ENCODE measurements at places on chromosomes 3 and 15.
A peak's percentile ranks its signal among the peaks of the same experiment; 100 is the strongest.

GRCh38 chr3:135192929-135193328, 397.9 kb downstream of the EPHB1 start:
- DNase-seq: no peak

GRCh38 chr3:194244167-194244566, 107.0 kb downstream of the CPN2 start:
- DNase-seq: no peak

DNA sequence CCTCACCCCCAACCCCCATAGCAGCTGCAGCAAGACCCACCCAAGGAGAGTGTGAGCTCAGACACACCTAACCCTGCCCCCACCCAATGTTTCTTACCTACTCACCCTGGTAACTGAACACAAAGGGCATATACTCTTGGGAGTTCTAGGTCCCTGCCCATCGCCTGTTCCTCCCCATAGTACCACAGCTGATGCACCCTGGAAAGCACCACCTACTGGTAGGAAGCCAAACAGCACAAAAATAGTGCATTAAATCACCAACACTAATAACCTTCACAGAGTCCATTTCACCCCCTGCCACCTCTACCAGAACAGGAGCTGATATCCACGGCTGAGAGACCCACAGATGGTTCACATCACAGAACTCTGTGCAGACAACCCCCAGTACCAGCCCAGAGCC, 245.2 kb downstream of the EFHB start:
- no peak for DNase-seq

GRCh38 chr3:171508676-171509075, 48.5 kb upstream of the TNIK start:
- no peak for DNase-seq

DNA sequence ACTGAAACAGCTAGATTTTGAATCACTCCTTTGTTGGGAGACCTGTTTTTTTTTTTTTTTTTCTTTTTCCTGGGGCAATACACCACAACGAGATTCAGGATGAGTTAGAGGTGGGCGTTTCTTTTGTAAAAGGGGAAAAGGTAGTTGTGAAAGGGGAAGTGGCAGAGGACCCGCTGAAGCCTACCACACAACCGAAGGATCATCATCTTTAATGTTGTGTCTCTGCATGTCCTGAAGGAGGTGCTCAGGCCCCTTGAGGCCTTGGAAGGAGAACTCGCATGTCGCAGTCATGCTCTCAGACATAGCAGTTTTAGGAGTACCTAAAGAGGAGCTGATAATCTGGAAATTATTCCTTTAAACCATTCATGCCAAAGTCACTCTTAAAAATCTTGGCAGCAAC, 137.9 kb upstream of the LRIG1 start:
- no peak for DNase-seq

DNA sequence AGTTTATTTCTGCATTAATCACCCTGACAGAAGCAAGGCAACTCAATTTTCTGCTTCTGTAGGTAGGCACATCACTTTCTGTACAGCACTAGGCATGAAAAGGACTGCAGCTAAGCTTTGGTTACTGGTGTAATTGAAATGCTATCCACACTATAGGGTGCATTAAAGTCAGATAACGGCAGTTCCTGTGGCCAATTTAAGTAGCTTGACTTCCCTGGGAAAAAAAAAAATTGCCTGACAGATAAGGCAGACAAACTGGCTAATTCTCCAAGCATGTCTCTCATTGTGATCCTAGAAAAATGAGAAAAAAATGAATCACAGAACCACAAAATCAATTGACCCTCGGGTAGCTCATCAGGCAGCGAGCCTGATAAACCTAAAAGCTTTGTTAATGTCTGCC, 151.4 kb downstream of the MEIS2 start:
- DNase-seq: no peak

DNA sequence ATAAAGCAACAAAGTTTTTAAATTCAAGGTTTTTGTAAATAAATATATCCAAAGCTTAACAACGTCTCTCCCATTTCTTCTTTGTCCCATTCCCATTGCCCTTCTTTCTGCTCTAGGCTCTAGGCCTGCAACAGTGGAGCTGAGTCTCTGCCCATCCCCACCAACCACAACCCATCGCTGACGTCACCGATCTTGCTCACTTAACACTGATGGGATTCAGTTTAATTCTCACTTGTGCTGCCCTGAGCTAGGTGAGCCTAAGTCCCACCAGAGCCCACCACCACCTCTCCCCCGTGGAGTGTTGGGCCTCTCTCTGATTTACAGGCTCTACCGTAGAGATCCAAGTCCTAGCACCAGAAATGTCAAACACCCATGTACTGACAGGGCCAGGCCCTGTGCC, 61.3 kb upstream of the RAB6B start:
- no peak for DNase-seq

DNA sequence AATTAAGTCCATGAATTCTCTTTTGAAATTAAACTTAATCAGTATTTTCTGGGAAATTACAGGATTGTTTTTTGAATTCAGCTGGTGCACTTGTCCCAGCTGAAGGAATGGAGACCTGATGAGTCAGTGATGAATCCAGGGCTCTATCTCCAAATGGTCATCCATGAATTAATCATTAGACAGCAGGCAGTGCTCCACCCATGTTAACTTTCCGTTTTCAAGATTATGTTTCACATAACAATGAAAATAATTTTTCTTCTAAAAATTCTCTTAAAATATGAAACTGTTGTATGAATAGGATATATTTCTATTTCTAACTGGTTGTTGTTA, 13.9 kb upstream of the PAQR9 start:
- peak; percentile 72 for DNase-seq

DNA sequence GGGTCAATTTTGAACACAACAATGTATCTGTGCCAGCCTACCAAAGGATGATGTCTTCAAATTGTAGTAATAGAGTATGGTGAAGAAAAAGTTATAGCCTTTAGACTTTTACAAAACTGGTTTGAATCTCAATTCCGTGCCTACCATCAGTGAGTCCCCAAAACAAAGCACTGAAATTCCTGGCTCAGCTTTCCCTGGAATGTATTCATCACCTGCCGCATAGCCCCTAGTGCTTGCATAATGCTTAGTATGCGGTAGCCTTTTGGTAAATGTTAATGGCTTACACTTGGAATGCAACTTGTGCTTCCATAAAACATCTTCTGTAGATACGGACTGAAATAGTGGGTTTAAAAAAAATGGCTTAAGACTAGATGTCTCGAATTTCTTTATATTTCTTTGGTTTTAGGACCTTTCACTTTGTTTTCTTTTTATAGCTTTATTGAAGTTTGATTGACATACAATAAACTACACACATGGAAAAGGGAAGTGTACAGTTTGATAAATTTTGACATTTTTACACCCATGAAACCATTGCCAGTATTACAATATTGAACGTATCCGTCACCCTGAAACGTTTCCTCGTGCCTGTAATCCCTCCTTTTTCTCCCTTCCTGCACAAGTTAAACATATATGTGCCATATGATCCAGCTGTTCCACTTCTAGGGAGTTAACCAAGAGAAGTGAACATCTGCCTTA, 12.1 kb downstream of the SACM1L start:
- DNase-seq: no peak

DNA sequence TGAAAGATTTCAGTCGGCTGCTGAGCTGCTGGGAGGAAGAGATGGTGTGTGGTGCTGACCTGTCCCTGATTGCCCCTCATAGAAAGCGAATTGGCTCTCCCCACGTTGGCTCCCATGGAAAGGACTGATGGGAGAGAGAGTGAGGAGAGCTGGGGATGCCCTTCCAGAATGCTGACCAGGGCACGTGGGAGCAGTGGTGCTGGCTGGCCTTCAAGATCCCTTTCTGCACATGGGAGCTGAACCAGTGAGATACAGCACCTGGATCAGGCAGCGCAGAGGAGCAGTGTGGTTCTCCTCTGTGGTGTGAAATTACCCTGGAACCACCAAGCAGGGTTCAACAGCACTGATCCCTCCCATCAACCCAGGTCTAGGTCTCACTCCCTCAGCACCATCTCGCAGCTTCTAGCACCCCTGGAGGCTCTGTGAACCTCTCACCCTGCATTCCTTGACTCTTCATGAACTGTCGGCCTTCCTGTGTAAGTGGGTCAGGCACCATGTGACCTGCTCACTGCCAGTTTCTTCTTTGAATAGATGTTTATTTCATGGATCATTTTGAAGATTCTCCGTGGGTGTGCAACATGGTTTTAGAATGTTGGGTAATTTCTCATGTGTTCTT, 55.7 kb downstream of the CACNA1D start:
- DNase-seq: no peak
